ENCODE measurements at places on chromosomes 1 and 21.

DNA sequence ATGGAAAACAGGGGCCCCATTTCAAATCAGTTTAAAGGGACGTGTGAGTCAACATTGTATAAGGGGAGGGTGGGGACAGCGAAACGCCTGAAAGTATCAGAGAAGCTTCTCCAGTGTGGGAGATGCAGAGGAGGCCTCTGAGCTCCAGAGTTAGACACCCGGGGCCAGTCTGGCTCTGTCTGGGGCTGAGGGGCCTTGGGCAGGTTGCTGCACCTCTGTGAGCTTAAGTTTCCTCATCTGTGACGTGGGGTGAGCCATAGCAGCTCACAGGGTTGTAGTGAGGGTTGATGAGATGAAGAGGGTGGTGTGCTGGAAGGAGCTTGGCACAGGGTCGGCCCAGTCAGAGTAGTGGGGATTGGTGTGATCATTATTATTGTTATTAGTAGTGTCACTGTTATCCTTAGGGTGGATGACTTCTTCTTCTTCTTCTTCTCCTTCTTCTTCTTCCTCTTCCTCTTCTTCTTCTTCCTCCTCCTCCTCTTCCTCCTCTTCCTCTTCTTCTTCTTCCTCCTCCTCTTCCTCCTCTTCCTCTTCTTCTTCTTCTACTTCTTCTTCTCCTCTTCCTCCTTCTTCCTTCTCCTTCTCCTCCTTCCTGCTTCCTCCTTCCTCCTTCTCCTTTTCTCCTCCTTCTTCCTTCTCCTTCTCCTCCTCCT is 282.0 kb downstream of the PTPRU start:
- no peak for DNase-seq

DNA sequence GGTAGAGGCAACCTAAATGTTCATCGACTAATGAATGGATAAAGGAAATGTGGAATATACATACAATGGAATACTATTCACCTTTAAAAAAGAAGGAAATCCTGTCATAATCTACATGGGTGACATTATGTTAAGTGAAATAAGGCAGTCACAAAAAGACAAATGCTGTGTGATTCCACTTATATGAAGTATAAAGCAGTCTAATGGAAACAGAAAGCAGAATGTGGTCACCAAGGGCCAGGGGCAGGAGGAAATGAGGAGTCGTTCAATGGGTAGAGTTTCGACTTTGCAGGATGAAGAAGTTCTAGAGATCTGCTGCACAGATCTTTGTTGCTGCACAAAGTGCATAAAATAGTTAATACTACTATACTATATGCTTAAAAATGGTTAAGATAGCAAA is 7.8 kb downstream of the DIPK1A start:
- DNase-seq: no peak

DNA sequence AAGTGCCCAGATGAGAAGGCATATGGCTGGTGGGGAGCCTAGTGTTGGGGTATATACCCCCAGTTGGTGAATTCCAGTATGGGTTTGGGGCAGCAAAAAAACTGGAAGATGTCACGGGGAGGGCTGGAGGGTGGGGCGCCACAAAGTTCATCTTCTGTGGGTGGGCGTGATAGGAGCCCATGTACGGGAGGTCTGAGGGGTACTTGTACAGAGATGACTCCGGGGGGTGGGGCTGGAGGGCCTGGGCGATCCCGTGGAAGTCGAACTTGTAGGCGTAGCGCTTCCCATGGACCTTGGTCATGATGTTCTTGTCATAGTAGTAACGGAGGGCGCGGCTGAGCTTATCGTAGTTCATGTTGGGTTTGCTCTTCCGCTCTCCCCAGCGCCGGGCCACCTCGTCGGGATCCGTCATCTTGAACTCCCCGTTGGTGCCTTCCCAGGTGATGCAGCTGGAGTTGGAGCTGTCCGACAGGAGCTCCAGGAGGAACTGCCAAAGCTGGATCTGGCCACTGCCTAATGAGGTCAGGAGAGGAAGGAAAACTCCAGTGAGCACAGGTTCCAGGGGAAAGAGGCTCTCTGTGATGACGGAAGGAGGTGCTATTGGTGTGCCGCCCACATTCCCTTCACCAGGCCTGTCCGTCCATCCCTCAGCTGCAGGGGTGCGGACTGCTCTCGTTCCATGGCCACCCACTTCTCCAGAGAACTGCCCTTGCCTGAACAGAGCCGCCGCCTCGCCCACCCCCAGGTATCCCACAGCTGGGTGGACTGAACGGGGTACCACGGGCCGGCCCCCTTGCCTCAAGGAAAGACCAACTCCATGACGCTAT is 114.7 kb downstream of the ERG start:
- DNase-seq: no peak

DNA sequence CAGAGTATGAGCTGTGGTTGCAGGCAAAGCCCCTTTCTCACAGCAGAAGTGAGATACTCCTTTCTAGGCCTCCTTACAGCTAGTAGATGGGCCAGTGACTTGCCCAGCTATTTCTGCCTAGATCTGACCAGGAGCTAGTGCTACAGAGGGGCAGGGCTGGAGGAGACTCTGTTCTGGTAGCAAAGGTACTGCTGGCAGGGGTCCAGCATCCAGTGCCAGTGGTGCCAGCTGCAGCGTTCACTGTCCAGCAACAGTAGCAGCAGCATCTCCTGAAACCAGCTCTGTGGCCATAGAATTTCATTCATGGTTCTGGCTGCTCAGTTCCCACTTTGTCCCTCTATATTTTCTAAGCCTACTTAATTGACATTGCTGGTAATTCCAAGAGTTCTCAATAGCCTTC is 62.5 kb upstream of the CNN3 start:
- no peak for DNase-seq

GRCh38 chr1:100506217-100506616 is 31.7 kb upstream of the GPR88 start:
- DNase-seq: no peak

Measured in activated T-cell treated with anti-CD3 and anti-CD28 coated beads, Interleukin-2, amount 50 U/mL, for 24 hours (primary cell).